ENCODE measurements at places on chromosomes 11 and 22.

DNA sequence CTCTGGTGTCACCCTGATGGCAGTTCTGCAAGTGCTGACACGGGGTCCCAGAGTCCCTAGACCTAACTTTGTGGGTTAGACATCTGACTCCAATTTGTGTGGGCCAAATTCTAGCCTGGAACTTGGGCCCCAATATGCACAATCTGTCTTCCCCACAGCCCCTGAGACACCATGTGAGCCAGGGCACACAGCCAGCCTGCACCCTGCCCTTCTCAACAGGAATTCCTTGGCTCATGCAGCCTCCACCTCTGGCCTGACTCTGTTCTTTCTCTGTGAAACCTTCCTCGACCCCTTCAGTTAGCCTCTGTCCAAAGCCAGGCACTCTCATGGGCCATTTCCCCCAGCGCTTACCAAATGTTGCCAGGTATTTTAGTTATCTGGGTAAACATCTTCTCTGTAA, 59.1 kb upstream of the POU2AF1 start:
- DNase-seq = no peak

DNA sequence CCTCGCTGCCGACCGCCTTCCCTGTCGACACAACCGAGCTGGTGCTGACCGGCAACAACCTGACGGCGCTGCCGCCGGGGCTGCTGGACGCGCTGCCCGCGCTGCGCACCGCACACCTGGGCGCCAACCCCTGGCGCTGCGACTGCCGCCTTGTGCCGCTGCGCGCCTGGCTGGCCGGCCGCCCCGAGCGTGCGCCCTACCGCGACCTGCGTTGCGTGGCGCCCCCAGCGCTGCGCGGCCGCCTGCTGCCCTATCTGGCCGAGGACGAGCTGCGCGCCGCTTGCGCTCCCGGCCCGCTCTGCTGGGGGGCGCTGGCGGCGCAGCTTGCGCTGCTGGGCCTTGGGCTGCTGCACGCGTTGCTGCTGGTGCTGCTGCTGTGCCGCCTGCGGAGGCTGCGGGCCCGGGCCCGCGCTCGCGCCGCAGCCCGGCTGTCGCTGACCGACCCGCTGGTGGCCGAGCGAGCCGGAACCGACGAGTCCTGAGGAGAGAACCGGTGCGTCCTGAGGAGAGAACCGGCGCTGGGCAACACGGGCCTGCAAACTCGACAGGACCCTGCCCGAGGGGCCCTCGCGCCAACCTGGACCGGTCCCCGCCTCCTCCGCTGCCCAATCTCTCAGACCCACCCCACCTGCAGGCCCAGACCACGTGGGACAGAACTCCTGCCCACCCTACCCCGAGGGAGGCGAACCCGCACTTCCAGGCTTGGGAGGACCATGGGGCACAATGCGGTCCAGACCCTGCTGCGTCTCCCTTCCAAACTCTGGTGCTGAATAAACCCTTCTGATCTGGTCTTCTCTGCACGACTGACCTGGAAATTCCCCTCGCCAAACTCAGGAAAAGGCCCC, 866 bp downstream of the GP1BB start:
- DNase-seq = no peak

GRCh38 chr11:113043698-113044097, 82.5 kb downstream of the NCAM1 start:
- DNase-seq = no peak

- DNase-seq = no peak
These were observed 141.5 kb upstream of the ARHGAP42 start for GRCh38 chr11:100545556-100545955.

GRCh38 chr11:123587044-123587443, 67.4 kb downstream of the SCN3B start:
- no peak for DNase-seq

- peak; percentile 62 for DNase-seq
These were observed at the start of gene TOP3B for GRCh38 chr22:21982338-21982965. TSS of gene TOP3B (minus strand) at chr22:21982787. CDS start at chr22:21975709, 7,078 bp downstream.

- DNase-seq = no peak
These were observed 555 bp downstream of the TP53I11 start for GRCh38 chr11:44950031-44950624.

DNA sequence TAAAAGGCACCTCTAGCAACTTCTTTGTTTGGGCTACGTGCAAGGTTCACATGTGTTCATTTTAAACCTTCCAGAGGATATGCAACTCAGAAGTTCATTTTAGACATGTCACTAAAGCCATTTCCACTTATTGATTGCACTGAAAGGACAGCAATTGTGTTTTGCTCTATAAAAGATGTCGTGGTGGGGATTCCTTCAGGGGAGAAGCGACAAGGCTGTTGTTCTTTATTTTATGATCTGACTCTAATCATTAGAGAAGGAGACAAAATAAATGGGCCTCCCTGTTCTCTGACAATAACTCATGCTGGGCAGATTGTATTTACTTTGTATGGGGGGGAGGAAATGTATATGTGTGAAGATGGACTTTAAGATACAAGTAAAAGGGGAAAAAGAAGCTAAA, 370.1 kb upstream of the ARHGAP42 start:
- DNase-seq = no peak

GRCh38 chr11:73262851-73263495, 9.2 kb upstream of the P2RY6 start:
- DNase-seq = no peak

DNA sequence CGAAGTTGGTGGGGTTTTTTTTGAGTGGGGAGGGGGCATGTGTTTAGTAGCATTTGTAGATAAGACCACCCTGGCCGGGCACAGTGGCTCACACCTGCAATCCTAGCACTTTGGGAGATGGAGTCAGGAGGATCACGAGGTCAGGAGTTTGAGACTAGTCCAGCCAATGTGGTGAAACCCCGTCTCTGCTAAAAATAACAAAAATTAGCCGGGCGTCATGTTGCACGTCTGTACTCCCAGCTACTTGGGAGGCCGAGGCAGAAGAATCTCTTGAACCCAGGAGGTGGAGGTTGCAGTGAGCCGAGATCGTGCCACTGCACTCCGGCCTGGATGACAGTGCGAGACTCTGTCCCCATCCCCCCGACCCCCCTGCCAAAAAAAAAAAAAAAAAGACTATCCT, 34.6 kb downstream of the CECR2 start:
- DNase-seq = no peak

- no peak for DNase-seq
These were observed 19.0 kb downstream of the JAML start for GRCh38 chr11:118205606-118206378.

DNA sequence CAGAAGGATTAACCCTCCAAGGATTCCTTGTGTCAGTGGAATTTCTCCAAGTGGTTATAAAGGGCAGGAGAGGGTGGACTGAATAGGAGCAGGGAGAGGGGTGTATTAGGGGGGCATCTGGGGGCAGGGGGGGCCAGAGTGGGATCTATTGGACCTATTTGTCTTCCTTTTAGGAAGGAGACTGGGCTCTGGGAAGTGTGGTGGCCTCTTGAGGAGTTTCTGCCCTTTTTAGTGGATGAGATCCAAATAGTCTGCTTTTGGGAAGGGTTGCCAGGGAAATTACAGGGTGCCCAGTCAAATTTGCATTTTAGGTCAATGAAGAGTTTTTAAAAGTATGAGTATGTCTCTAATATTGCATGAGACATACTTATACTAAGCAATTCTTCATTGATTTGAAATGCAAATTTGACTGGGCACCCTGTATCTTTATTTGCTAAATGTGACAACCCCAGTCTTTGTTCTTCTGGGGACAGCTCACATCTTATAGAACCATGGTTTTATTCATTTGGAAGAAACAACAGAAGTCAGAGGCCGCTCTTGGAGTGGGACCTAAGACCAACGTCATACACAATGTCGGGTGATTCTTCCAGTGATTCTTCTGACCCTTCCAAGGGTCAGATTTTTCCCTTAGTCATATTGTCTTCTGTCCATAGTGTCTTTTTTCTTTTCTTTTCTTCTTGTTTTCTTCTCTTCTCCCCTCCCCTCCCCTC, 429 bp upstream of the SLC22A6 start:
- DNase-seq = no peak

DNA sequence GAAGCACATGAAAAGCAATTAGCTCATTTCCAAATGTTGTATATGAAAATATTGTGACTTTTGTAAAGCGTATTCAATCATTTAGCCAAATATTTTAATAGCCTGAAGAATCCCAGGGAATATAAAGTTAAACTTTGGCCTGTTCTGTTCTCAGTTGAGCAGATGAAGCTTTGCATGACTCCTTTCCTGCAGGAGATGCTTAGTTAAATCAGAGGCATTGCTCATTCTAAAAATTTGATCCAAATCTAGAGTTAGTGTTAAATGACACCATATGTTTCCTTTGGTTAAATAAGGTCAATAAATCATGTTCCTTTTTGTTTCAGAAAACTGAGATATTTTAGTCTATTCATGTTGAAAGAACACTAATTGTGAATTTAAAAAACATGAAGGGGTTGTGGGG, 51.2 kb upstream of the BIRC3 start:
- no peak for DNase-seq

DNA sequence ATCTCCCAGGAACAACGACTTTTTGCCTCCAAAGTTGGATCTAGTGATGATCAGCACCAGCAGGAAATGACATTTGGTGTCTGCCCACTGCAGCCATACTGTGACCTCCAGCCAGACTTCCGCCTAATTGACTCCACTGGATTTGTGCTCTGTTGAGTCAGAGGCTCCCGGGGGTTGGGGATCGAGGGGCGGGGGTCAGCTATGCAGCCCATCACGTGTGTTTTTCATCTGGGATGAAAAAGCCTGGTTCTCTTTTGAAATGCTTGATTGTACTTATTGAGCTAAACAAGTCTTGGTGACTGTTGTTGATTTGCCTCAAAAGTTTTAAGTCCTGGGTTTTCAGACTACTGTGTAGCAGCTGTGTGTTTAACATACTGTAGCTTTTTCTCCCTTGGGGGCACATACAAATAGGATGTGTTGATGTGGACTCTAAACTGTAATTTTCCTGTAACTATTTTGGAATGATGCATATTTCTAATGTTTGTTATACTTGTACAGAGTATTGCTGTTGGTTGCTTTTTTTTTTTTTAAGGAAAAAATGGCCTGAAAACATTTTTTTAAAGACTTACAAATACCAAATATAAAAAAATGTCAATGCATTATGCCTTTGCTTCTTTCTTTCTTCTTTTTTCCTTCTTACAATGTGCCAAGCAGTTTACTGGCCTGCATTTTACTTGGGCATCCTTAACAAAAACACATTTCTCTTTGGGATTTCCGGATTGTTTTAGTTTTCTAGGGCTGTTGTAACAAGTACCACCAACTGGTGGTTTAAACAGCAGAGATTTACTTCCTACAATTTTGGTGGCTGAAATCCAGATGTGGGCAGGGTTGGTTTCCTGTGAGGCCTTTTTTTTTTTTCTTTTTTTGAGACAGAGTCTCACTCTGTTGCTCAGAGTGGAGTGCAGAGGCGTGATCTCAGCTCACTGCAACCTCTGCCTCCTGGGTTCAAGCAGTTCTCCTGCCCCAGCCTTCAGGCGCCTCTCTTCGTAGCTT, 46.1 kb upstream of the OR4B1 start:
- no peak for DNase-seq

- no peak for DNase-seq
These were observed 43.0 kb downstream of the TRMU start for GRCh38 chr22:46378426-46379065.

GRCh38 chr11:35359321-35360054, 59.9 kb downstream of the SLC1A2 start:
- DNase-seq = no peak

DNA sequence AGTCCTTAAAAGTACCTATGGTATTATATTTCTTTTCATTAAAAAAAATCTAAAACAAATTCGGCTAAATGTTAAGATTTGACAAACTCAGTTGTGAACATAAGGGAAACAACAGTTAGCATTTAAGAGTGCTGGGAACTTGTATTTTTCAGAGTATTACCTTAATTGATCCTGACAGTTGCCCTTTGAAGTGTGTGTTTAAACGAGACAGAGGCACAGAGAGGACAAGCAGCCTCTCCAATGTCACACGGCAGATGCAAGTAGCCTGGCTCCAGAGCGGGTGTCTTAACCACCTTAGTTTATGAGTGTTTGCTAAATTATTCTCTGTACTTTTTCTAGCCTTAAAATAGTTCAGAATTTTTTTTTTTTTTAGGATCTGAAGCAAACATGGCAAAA, 80.9 kb downstream of the TIMP3 start:
- DNase-seq = no peak

DNA sequence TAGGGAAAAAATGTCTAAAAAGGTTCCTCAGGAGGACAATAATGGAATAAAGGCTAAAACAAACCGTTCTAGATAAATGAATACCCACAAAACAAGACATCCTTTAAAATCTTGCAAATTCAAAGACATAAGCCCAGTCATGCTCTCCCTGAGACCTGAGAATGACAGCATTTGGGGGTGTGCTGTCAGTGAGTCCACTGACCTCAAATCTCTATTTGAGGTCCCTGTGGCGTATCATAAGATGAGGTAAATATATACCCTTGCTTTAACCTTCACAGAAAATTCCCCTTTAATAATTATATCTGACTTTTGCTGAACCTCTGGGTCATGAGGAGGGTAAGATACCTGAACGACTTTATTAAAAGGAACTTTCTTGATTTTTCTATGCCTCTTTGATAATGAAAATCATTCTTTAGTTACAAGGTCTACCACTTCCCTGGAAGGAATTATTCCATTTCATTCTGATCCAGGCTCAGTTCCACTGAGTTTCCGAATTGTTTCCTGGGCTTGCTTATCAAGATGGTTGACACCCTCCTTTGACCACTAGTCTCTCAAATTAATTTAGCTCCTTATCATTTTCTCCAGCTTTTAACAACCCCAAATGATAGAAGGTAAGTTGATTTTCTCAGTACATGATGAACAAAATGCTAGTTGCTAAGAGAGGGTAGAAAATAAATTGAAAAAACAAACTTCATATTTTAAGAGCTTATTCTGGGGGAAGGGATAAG, 53.8 kb upstream of the CHRM4 start:
- DNase-seq = no peak

DNA sequence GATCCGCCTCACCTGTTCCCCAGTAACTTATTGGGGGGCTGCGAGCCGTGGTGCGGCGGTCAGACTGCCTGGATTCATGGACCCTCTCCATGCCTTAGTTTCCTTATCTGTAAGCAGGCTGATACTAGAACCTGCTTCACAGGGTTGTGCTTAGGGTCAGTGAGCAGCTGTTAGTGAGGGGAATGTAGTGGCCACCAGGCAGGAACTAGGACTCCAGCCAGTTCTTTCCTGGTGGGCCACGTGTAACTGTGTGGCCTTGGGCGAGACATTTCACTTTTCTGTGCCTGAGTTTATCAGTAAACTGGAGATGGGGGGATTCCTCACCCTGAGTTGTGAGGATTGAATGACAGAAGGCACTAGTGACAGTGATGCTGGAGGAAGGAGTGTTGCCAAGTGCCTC, 24.8 kb downstream of the MCM5 start:
- no peak for DNase-seq

GRCh38 chr11:67055812-67056211, 835 bp upstream of the RHOD start:
- no peak for DNase-seq

GRCh38 chr22:33579448-33580093, 340.7 kb downstream of the LARGE1 start:
- DNase-seq = no peak
